ENCODE measurements at places on chromosomes 16 and 17.

- no peak for DNase-seq
Observed at GRCh38 chr16:12802048-12802447, 1.6 kb downstream of the CPPED1 start.

- no peak for DNase-seq
Observed at GRCh38 chr16:80739523-80739922, 64.9 kb downstream of the CDYL2 start.

GRCh38 chr17:30238387-30239088, 3.0 kb upstream of the SLC6A4 start:
- DNase-seq = no peak

DNA sequence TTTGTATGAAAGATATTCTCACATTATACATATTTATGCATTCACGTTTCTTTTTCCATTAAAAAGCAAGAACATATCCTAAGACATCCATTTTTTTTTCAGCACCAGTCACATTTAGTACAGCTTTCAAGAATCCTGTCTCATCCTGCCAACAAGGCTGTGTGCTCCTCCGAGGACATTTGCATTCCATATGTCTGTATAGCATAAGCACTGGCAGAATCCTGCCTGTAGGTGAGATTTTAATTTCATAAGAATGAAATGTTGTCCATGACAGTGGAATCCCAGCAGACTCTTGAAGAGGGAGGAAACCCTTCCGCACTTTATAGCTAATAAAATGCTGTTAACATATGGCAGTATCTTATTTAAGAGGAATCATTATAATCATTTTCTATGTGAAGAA, 2.9 kb upstream of the PMP22 start:
- DNase-seq = no peak

- no peak for DNase-seq
Observed at GRCh38 chr16:49727611-49728010, 128.3 kb downstream of the ZNF423 start.

All from stimulated activated CD4-positive, alpha-beta T cell treated with anti-CD3 and anti-CD28 coated beads, Interleukin-1b, Interleukin-23, amount 100 ng/mL, for 1 hour (primary cell).